CMK (cell line): ENCODE measurements at places on chromosomes 2 and 18.

- no peak for DNase-seq
Observed at GRCh38 chr2:8204711-8205110, 477.1 kb upstream of the ID2 start.

DNA sequence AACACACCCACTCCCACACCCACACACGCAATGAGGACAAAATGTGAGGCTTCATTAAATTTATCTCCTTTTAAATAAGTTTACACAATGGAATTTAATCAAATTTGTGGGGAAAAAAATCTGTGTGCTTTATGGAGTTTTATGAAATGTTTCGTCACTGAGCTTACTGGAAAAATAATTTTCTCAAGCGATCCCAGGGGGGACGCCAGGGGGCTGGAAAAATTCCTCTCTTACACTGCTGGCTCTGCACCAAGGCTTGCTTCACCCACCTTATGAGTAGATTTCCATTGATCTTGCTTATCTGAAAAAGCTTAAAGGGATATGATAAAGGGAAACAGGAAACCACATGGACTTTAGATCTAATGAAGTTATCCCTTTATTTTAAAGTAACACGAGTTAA lies 95.5 kb downstream of the CABYR start:
- no peak for DNase-seq

- DNase-seq = no peak
Observed at GRCh38 chr18:65498605-65499004, 252.2 kb upstream of the CDH7 start.

- DNase-seq = no peak
Observed at GRCh38 chr18:55233857-55234256, 274.6 kb upstream of the CCDC68 start.

DNA sequence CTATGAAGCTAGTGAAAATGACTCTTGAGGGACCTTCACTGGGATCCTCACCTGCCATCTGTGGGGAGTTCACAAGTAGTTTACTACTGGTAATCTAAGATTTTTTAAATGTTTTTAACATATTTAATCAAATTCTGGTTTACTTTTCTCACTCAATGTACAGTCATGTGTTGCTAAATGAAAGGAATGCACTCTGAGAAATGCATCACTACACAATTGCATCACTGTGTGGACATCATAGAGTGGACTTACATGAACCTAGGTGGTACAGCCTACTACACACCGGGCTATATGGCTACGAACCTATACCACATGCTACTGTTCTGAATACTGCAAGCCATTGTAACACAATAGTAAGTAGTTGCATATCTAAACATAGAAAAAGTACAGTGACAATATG lies 528.0 kb downstream of the BCL11A start:
- DNase-seq = no peak

DNA sequence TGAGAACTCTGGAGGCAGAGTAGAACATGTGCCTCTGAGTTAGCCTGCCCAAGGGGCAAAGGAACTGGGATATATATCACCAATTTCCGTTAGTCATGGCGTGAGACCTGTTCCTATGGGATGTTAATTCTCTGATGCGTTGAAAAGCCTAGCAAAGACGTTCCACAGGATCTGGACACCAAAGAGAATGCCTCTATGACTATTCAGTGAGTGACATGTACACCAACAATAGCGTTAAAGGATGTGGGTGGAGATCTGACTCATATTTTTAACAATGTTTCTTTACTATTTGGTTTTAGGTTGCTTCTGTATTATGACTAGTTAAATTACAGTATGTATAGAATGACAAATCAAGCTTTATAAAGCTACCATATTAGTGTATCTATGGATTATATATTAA lies 320.9 kb upstream of the MC4R start:
- DNase-seq = no peak

GRCh38 chr2:35530615-35531135 lies 824.9 kb upstream of the CRIM1 start:
- no peak for DNase-seq

DNA sequence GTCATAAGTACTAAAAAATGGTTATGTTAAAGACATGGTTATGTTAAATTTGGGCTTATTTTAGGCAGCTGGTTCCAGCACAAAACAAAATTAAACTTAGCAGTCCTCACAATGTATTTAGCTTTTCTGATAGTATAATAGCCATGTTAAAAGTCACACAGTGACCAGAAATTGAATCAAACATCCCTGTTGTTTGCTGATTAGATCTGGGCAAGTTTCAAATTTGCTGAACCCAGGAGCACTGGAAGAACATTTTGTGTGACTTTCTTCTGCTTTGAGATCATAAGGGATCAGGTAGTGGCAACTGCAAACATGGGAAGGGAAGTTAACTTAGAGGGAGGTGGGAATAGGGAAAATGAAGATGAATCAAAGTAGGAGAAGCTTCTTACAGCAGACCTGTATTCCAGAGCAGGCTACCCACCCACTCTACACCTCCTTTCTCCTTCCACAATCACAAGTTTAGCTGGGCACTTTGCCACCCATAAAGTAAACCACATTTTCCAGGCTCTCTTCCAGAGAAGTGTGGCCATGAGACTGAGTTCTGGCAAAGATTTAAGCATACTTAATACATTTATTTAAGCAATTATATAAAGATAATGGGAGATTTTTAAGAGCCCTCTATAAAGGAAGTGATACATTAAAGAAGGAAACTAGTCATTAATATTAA lies 616.1 kb upstream of the LRATD1 start:
- no peak for DNase-seq

DNA sequence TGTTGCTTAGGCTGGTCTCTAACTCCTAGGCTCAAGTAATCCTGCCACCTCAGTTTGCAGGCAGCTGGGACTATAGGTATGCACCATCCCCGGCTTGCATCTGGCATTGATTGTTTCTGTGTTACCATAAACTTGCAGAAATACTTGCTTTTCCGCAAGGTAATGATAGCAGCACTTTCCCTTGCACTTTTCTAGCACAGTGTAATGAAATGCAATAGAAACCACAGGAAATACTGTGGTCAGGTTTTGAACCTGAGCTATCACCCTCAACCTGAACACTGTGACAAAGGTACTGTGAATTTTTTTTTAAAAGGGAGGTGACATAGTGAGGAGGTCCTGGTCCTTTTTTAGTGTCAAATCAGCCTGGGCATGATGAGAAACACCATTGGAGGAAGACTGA lies 38.3 kb downstream of the DHRS9 start:
- no peak for DNase-seq

DNA sequence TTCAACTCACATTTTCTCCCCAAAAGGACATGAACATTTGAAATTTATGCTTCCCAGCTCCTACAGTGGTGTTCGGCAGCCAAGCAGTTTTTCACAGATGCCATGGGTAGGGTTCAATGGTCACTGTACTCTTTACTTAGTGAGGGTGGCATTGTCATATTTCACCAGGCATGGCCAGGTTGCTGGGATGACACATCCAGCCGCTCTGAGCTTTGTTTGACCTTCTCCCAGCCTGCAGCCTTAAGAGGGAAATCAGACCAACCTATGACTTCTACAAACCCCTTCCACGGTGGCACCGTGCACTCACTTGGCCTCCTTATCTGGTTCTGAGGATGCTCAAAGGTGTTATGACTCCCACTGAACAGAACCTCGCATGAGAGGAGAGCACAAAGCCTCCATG lies 108.4 kb upstream of the SH3BP4 start:
- DNase-seq = no peak

- no peak for DNase-seq
Observed at GRCh38 chr2:120766470-120767351, 31.0 kb downstream of the GLI2 start.

DNA sequence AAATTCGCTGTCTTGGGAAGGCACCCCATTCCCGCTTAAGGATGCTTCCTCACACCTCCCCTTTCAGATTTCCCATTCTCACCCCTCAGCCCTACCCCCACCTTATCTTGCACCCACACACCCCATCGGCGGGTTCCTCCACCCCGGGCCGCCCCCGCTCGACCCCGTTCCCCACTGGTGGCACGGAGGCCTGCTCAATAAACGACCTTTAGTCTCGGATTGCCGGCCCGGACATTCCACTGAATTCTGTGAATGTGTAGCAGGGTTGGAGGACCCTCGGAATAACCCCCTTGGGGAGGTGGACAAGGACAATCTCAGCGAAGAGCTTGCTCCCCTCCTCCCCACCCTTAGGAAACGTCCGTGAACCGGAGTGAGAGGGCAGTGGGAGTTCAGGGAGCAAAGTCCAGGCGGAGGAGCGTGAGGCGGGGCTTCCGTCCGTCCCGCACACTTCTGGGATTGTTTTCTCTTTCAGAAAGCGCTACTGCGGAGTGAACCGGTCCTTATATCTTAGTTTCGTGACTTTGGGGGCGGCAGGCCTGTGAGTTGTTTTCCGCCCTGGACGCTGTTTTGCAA lies 2.8 kb upstream of the LBX2 start:
- no peak for DNase-seq

GRCh38 chr2:6944555-6944954 lies 27.3 kb downstream of the RNF144A start:
- DNase-seq = no peak

DNA sequence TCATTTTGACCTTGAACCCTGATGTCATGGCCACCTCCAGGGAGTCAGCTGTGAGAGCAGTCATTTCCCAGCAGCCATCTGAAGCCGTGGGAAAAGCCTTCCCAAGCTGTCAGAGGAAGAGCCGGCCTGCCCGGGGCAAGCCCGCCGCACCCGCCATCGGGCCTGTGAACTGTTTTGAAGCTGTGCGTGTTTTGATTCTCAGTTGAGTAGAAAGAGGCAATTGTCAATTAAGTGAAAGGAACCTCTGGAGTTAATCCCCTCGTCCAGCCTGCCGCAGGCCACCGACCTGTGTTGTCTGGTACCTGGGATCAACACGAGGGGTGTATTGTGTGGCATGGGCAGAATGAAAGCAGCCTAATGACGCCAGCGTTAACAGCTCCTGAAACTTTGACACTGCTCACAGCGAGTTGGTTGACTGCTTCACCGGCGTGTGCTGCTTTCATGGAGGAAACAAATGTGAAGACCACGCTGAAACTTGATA lies 318.4 kb downstream of the AGAP1 start:
- no peak for DNase-seq

DNA sequence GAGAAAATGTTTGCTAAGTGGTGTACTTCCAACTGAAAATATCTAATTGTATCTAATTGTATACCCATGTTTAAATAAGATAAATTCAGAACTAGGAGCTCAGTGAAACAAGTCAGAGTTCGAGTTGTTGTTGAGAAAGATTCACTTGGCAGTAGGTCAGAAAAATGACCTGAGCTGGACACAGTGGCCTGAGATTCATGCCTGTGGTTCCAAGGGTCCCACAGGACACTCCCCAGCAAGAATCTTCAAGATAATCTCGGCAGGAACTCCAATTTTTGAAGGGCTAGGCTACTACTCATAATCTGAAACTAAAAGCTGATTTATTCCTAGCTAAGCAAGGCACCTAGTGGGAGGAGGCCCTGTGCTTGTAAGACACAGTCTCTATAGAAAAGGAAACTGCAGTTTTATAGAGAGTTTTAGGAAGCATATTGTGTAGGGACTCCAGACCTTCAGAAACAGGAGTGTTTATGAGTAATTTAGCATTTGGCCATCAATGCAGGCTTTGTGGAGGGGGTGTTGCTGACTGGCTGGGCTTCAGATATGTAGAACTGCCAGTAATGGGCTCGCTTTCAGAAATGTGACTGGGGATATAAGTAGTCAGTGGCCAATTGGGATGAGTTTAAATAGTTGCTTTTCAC lies 43.2 kb downstream of the SP140 start:
- DNase-seq = no peak

DNA sequence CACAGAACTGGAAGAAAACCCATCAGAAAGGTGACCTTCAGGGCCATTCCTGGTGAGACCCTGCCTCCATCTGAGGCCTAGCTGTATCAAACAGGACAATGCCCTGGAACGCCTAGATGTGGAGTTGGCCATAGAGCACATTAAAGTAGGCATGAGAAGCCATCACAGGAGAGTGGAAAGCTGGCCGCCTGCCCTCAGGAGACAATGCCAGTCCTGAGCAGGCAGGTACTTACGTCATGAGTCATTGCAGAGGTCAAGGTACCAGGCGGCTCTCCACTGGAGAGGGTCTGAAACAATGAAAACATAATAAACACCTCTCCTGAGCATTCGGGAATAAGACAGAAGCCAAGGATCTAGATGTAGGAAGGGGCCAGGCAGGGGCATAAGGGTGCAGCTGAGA lies 68.6 kb downstream of the CCDC93 start:
- DNase-seq = no peak

GRCh38 chr2:129849559-129850160 lies 129.8 kb upstream of the RAB6C start:
- peak; percentile 12 for DNase-seq

DNA sequence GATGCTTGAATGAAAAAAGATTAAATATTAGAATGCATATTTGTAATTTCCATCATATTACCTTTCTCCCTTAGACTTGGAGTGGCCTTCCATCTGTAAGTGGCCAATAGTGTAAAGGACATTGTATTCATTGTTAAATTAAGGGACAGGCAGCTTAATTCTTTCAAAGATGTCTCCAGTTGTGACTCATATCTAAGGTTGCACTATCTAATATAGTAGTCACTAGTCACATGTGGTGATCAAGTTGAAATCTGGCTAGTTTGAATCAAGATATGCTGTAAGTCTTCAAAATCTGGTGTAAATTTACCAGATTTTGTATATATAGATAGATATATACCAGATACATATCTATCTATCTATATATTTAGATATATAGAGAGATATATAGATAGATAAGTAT lies 52.4 kb upstream of the AGPS start:
- no peak for DNase-seq

GRCh38 chr2:68196120-68196716 lies 38.5 kb downstream of the PNO1 start:
- no peak for DNase-seq

DNA sequence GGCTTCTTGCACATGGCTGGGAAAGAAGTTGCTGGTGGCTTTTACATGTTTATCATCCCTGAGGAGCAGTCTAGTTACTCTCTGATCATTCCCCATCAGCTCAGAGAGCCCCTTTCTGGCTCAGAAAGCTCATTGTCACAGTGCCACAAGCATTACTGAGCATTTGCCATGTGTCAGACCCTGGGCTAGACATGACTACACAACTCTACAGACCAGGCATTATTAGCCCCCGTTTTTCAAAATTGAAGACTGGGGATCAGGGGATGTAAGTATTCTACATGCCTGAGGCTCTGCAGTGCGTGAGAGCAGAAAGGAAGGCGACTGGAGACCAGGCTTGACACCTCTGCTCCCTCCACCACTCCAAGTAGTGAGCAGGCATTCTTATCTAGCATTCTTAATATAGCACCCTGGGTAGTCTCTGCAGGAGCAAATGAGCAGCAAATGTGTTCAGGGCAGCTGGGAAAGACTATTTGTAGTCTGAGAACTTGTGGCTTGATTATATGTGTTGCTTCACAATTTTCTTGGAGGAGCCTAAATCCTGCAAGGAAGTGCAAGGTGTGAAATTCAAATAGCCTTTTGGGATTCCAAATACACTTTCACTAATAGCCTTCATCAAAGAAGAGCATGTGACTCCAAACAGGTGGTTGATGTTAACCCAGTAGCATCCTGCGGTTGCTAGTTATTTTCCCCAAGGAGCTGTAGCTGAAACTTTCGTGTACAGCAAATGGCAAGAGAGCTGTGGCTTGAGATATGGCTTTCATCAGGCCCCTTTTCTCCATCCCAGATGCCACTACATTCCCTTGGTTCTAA lies 143.2 kb downstream of the DDX1 start:
- DNase-seq = no peak
